SK-N-SH (cell line): ENCODE measurements at places on chromosomes 2 and 18.

DNA sequence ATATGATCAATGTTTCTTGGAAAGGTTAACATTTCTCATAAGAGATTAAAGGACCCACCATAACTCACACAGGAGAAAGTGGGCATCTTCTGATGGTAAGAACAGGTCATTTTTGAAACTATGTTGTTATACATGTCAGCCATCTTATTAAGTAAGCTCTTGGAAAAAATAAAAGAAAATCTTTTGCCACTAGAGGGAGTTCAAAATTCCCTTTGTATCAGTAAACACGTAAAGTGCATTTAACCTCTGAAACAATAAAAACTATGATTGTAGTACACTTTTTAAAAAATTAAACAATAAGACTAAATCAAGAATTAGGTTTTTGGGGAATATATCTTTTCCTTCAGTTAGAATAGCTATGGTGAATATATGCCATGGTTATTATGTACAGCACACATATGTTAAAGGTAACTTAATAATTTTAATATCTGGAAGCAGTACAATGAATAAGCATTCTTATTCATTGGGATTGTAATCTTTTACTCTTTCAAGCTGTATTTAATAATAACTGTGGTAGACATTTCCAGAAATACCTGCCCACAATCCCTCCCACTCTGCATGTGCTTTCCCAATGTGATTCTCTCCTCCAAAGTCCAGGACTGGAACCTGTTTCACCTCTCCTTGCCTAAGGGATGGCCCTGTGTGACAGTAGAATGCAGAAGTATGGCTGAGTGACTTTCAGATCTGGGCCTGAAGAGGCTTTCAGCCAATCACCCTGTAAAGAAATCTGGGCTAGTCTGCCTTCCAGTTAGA is 64.2 kb downstream of the RBMS1 start:
- DNase-seq, result no peak

DNA sequence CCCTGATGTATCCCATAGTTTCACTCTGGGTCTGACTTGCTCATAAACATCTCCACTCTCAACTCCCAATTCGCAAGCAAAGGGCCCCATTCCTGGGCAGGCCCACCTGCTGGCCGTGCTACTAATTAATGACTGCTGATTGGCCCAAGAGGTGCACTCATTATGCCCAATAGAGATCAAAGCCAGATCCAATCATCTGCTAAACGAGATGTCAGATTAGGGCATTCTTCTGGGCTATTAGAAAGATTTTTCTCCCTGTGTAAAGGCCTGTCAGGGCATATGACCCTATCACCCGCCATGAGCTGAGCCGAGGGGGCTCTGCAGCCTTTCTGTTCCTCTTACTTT is 103.4 kb upstream of the HAAO start:
- no peak for DNase-seq

- peak; percentile 63 for DNase-seq
Measured at GRCh38 chr2:70703900-70704549, 64.0 kb downstream of the ADD2 start.

DNA sequence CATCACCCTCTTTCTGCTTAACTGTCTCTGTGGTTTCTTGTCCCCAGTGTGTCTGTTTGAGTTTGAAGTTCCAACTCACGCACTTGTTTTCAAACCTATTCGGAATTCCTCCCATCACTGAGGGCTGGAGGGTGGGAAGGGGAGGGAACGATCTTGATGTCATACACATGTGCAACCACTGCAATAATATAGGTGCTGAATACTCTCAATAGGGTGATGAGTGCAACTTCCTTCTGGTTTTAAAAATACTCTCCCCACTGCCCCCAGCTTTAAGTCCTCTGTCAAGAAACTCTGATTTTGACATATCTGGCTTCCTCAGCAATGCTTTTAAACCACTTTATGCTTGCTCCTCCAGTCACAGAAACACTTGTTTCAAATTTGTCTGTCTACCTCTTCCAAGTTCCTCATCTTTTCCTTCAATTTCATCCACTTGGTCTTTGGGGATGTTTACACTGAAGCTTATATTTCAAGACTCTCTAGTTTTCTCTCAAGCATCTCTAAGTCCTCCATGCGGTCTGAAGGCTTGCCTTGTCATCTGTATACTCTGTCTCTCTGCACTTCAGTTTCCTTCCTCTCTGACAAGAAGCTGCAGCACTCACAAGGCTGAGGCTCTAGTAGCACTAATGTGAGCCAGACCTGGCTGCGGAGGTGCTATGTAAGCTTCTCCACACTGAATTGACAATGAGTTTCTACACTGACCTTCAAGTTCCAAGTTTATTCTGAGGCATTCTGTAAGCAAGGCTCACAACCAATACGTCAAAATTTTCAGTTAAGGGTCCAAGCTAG is 422.3 kb downstream of the ZEB2 start:
- no peak for DNase-seq

- no peak for DNase-seq
Measured at GRCh38 chr2:237161189-237161588, 75.5 kb downstream of the COPS8 start.

DNA sequence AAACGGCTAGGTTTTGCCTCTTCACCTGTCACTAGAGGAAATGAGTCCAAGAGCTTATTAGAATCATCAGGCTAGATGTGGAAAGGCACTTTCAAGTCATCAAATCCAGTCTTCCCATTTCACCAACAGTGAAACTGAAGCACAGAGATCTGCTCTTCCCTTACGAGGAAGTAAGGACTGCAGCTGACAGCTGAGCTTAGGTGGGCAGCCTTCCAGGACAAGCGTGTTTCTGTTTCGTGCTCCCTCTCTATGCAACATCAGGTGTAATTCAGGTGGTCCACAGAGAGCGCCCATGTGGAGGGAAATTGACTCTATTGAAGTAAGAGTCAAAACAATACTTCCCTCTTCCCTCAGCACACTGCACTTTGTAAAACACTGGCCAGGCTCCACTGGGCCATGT is 5.5 kb downstream of the CYRIA start:
- no peak for DNase-seq

DNA sequence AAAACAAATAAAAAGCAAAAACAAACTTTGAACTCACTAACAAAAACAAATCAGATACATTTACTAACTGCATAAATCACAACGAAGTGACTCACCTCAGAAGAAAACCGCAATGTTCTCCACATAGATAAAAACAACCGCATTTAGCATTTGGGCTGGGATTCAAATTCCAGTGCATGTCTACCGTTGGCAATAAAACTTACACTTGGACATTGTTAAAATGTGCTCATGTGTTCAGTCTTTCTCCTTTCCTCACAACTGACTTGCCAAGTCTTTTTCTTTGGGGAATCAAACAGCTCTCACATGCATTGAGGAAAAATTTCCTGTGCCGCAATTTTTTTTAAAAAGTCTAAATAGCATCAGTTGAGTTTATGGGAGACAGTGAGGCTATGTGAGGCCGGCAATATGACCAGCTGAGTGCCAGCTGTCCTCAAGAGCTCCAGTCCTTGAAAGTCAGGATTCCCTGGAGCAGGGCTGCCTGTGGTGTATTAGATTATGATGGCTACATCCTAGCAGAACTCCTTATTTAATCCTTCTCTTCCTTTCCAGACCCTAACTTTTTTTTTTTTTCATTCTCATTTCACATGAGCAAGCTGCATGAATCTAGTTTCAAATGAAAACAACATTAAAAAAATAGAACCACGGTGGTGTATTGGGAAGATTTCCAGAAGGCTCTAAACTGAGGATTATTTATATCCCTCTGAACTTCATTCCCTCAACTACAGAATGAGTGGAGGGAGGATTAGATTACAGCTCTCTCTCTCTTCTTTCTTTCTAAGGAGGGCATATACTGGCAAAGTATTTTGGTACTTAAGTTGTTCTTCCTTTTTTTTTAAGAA is 70.2 kb upstream of the MEIS1 start:
- no peak for DNase-seq

GRCh38 chr2:168049609-168050008 is 197.8 kb downstream of the STK39 start:
- no peak for DNase-seq

GRCh38 chr2:187545238-187545751 is 8.9 kb downstream of the TFPI start:
- no peak for DNase-seq

DNA sequence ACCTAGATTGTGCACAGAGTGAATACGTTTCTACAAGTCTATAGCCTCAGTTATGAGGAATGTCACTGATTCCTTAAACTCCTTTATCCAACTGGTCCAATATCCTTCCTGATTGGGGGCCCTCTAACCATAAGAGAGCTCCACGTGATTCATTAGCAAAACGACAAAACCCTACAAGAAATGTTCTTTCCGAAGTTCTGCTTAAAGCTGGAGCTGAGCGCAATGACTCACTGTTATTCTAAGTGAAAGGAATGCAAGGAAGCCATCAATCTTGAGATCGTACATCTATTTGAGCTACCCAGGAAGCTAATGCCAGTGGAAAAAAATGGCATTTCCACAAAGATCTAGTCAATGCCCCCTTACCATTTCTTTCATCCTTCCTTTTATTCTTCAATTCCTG is 354.9 kb upstream of the CDH20 start:
- DNase-seq, result no peak

GRCh38 chr18:49304751-49305150 is 155.7 kb downstream of the DYM start:
- DNase-seq, result no peak

DNA sequence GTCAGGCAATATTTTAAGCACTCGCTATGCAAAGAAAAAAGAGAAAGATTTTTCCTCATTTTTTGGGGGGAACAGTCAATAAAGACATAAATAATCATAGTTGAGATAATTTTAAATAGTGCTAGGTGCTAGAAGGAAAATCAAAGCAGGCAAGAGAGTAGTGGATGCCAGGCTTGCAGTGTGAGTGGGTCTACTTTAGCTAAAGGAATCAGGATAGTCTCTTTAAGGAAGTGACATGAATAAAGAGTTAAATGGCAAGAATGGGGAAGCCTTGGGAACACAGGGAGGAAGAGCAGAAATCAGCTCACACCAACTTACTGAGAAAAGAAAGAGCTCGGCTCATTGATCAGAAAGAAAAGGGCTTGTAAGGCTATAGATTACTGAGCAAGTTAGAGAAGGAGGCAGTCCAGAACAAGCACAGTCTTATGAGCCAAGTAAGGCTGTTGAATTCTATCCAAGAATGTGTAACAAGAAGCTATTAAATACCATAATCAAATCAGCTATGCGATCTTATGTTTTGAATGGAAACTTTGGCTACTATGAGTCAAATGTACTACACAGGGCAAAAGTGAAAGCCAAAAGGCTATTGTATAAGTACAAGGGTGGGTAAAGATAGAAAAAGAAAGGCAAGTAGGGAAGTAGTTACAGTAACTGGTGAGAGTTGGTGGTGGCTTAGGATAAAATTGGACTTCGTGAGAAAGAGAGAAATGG is 833.8 kb upstream of the PIK3C3 start:
- DNase-seq, result no peak

GRCh38 chr2:50751311-50752031 is 280.5 kb downstream of the NRXN1 start:
- DNase-seq, result no peak

DNA sequence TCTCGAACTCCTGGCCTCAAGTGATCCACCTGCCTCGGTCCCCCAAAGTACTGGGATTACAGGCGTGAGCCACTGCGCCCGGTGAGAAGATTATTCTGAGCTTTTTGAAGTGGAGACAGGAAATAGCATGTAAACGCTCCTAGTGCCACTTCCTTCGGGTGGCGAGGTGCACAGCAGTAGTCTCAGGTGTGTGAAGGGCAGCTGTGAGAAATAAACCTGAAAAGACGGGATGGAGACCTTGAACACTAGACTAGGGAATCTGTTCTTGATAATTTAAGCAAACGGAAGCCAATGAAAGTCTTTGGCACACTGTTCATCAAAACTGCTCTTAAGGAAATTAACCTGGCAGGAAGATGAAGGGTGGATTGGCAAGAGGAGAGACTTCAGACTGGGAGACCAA is 439 bp upstream of the PLEKHH2 start:
- no peak for DNase-seq

DNA sequence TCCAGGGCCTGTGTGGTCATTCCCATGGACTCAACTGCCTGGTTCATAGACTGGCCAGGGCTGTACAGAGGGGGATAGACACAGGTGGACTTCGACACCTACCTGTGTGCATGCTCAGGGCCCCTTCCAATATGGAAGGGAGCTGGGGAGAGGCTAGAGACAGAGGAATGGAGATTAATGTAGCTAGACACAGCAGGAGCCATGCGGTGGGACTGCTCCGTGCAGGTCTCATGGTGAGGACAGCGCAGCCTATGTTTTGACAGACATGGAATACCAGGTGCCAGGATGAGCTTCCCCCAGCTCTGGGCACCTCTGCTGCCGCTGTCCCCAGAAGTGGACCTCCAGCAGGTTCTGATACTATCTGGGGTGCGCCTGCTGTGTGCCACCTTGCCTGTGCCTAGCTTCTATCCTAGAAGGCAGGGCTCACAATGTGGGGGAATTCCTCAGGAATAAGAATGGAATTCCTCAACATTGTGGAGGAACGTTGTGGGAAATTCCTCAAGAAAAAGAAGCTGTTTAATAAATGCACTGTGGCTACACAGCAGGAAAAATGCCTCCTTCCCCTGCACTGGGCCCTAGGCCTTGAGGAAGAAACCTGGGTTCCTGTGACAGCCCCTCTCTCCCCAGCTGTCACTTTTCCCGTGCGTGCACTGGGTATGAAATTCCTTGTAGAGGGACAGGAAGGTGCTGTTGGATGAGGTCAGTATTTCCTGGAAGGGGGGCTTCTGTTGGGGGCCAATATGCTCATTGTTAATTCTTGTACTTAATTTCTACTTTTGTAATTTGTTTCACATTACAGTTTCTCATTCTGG is 7.3 kb downstream of the IL1R1 start:
- no peak for DNase-seq

GRCh38 chr2:239947729-239948045 is 77.5 kb downstream of the NDUFA10 start:
- no peak for DNase-seq

- DNase-seq, result no peak
Measured at GRCh38 chr2:158542577-158542976, 85.8 kb downstream of the PKP4 start.

DNA sequence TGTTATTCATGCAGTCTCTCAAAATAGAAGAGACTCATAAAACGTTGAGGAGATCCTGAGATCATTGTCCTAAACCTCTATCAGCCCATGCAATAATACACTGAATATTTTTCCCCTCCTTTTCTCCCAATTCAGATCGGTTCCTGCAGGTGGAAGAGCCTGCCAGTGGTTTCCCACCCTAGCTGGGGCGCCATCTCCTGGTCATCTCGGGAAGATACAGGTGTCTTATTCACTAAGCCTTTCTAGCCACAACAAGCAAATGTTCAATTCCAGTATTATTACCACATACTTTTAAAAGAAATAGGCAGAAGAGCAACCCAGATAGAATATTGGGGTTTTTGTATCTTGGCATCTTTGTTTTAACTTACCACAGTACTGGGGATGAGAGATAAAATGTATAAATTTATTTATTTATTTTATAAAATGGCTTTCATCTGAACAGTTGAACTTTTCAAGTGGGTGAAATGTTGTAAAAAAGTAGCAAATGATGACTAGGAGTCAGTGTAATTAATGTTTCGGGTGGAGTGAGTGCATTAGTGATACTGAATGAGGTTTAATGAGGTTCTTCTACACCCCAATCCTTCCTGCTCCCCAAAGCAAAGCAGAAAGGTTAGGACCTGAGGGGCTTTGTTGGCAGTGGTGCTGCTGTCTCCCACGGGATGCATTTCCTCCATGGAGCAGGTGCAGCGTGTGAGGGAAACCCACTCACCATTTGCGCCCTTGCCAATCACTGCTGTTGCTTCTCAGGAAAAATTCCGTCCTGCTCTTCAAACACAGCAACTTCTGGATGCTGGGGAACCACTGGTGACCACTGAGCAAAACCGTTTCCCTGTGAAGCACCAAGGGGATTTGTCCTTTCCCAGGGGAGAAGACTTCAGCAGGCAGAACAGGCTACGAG is 147.1 kb upstream of the FHL2 start:
- DNase-seq, result peak; percentile 75

GRCh38 chr2:201275990-201276389 is 15.7 kb downstream of the CASP8 start:
- no peak for DNase-seq

- DNase-seq, result no peak
Measured at GRCh38 chr2:147773479-147773878, 71.3 kb upstream of the ACVR2A start.
